NCI-H1105 treated with DMSO at 0.1 percent for 48 hours (cell line): ENCODE measurements at places on chromosomes 1 and 21.

GRCh38 chr21:25638660-25639550 lies at the start of gene JAM2:
TSS of gene JAM2 (plus strand) at chr21:25639258. CDS start at chr21:25639822, 564 bp downstream.
- peak; percentile 50 for DNase-seq

- no peak for DNase-seq
Measured at GRCh38 chr21:45888386-45889009, 93.1 kb upstream of the COL6A1 start.

DNA sequence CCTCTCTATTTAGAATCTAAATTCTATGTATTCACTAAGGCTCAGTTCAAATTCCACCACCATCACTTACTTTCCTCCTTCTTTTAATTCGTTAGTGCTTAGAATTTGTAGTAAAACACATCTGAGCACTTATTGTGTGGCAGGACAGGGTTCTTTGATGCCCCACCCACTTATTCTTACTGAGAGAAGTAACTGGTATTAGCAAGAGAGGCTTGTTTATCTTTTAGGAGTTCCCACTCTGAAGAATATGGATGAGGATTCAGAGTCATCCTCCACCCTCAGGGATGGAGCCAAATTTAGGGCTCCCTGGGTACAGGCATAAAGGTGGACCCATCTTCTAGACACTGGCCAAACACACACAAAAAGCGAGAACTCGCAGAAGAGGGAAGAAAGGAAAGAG lies 11.5 kb upstream of the TAF1A start:
- DNase-seq = no peak

- peak; percentile 23 for DNase-seq
Measured at GRCh38 chr1:93061895-93062792, 16.9 kb upstream of the MTF2 start.

GRCh38 chr1:9388335-9389180 lies 95.9 kb downstream of the SPSB1 start:
- DNase-seq = no peak

GRCh38 chr1:12039164-12039525 lies 19.8 kb downstream of the MIIP start:
- DNase-seq = no peak

GRCh38 chr1:181216591-181216994 lies 128.1 kb downstream of the IER5 start:
- DNase-seq = no peak

DNA sequence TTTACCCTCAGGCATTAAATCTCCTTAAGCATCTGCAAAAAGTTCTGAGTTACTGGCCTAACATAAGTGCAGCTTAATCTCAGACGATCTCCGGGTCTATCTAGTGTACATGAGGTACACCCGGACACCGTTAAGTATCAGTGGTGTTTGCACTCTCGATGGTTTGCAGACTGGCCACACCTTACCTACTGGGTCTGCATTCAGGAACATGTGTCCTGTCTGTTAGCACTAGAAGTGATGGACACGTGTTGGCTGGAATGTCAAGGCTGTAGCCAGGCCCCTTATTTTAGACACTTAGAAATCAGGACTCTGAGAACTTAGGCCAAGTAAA lies 783 bp upstream of the AGL start:
- DNase-seq = peak; percentile 47

GRCh38 chr1:18666317-18666920 lies 35.8 kb downstream of the PAX7 start:
- DNase-seq = no peak

- DNase-seq = no peak
Measured at GRCh38 chr1:240199758-240200645, 108.3 kb downstream of the FMN2 start.

DNA sequence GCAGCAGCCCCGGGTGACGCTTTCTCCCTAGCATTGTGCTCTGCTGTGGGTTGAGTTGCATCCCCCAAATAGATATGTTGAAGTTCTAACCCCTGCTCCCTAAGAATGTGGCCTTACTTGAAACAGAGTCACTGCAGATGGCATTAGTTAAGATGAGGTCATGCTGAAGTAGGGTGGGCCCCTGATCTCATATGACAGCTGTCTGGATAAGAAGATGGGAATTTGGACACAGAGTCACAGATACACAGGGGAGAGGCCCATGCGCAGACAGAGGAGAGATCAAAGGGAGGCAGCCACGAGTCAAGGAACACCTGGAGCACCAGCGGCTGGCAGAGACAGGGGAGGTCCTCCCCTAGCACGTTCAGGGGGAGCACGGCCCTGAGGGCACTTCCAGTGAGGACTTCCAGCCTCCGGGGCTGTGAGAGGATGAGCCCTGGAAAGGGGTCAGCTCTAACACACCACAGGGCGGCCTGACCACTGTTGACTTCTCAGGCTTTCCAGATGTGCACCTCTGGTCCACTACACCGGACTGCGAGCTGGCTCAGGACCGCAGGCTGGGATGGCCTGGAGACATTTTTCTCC lies 46.4 kb downstream of the ABCG1 start:
- no peak for DNase-seq

DNA sequence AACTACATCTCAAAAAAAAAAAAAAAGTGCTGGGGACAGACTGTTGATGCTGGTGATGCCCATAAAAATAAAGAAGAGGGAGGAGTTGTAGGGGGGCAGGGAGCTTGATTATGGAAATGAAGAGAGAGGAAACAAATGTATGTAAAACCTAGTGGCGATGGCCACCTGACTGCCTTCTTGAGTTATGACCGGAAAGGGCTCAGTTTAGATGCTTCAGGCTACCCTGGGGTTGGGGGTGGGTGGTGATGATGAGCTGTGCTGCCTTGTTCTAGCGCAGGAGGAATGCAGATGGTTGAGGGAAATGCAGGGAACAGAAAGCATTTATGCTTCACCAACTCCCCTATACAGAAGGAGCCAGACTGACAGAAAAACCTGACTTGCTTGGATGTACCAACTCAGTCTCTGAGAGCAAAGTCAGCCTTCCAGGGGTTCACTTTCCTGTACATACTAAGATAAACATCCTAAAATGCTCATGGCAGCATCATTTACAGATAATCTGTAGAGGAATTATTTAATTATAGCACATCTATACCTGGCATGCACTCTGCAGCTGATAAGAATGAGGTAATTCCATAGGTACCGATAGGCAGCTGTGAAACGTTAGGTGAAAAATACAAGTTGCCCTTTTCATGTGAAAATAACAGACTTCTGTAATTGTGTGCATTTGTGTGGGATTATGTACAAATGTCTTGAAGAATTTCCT lies 8.0 kb upstream of the BCAR3 start:
- DNase-seq = no peak

DNA sequence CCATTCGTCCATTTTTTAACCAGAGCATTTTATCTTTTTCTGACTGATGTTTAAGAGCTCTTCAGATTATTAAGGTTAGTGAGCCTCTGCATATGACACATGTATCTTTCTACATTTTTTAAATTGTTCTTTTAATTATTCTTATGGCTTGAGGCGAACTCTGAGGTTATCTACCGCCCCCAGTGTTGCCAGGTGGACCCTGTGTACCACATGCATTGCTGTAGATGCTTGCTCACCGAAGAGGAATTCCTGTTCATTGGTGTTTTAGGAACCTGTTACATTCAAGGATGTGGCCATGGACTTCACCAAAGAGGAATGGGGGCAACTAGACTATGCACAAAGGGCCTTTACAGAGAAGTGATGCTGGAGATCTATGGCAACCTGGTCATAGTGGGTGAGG lies 31.8 kb downstream of the ZNF684 start:
- DNase-seq = no peak

DNA sequence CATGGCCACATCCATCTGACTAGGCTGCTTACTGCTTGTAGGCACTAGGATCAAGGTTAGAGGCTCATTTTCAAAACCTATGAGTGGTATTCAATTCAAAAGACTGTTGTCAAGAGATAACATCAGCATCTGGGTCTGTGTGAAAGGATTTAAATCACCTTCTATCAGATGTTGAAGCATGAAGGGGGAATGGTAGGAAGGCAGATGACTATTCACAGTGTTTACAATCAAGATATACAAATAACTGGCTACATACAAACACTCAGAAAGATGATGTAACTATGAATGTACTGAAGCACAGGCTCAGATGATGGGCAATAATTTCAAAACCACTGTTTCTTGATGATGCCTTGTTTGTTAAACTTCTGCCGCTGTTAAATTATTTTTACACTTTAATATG lies 249.2 kb downstream of the SLC45A1 start:
- DNase-seq = no peak

GRCh38 chr1:162716123-162716522 lies 74.4 kb upstream of the HSD17B7 start:
- DNase-seq = no peak

GRCh38 chr1:177227978-177228692 lies 57.4 kb downstream of the BRINP2 start:
- DNase-seq = peak; percentile 9

DNA sequence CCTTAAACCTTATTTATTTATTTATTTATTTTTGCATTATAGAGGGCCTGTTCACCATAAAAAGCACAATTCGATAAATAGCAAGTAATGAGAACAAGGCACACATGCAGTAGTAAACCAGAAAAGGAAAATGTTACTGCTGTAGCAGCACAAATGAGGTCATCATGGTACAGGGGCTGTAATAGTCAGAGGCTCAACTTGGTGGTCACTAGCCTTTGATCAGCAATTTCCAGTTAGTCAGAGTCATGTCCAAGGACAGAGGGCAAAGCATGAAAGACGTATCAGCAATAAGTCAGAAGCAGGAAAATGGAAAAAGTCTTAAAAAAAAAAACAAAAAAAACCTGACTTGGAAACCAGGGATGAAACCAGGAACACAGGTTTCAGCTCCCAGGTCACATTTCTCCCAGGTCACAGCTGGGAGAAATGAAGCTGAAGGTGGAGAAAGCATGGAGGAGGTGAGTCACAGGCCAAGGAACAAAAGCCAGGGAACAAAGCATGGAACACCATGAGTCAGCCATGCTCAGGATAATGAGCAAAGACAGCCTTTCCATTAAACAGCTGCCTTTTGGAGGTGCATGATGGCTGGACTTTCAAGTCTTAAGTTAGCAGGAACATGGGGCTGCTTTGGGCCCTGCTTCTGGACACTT lies 556.3 kb downstream of the LTN1 start:
- DNase-seq = no peak

- no peak for DNase-seq
Measured at GRCh38 chr1:107379826-107380225, 239.0 kb downstream of the NTNG1 start.

DNA sequence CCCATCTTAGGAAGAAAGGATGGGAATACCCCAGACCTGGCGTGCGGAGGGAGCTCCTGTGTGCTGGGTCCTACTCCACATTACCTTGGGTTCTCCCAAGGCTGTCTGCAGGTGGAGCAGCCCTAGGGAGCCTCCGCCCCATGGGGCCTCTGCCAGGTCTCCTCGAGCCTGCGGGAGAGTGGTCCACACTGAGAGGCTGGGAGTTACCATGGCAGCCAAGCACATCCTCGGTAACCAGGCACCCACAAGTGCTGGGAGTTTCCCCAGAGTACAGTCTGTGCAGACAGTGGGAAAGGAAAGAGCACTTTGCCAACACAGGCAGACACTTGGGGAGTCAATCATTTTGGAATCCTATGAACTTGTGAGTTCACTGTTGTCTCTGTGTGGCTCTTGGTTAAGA lies 249.4 kb downstream of the DYRK1A start:
- DNase-seq = peak; percentile 25

DNA sequence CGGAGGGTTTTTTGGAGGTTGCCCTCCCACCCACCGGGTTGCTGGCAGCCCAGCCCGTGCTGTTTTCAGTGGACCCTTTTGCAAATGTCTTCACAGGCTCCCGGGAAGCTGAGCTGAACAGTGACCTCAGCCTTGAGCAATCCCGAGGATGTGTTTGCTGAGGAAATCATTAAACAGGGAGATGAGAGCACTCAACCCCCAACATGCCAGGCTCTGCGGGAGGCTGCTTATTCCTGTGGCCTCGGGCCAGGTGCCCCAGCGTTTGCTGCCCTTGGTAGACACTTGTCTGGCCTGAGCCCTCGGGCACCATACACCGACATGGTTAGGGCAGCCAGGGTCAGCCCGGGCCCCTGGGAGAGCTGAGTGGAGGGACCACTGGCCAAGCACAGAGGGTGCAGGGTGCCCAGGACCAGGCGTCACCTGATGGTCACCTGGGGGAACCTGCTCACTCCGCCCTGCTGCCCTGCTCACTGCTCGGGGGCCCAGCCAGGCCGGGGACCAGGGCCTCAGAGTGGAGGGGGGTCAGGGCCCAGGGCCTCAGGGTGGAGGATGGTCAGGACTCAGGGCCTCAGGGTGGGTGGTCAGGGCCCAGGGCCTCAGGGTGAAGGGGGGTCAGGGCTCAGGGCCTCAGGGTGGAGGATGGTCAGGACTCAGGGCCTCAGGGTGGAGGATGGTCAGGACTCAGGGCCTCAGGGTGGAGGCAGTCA lies 42.5 kb upstream of the POFUT2 start:
- DNase-seq = no peak

GRCh38 chr1:117695796-117696490 lies 90.1 kb downstream of the TENT5C start:
- DNase-seq = no peak

GRCh38 chr1:235917267-235917811 lies 50.6 kb upstream of the LYST start:
- peak; percentile 6 for DNase-seq

DNA sequence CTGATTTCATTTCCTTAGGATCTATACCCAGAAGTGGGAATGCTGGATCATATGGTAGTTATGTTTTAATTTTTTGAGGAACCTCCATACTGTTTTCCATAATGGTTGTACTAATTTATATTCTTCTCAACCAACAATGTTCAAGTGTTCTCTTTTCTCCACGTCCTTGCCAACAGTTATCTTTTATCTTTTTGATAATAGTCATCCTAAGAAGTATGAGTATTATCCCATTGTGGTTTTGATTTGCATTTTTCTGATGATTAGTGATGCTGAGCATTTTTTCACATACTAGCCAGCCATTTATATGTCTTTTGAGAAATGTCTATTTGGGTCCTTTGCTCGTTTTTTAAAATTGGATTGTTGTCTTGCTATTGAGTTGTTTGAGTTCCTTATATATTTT lies 38.5 kb downstream of the ABCD3 start:
- DNase-seq = no peak

- no peak for DNase-seq
Measured at GRCh38 chr1:229887043-229887822, 179.8 kb upstream of the GALNT2 start.

DNA sequence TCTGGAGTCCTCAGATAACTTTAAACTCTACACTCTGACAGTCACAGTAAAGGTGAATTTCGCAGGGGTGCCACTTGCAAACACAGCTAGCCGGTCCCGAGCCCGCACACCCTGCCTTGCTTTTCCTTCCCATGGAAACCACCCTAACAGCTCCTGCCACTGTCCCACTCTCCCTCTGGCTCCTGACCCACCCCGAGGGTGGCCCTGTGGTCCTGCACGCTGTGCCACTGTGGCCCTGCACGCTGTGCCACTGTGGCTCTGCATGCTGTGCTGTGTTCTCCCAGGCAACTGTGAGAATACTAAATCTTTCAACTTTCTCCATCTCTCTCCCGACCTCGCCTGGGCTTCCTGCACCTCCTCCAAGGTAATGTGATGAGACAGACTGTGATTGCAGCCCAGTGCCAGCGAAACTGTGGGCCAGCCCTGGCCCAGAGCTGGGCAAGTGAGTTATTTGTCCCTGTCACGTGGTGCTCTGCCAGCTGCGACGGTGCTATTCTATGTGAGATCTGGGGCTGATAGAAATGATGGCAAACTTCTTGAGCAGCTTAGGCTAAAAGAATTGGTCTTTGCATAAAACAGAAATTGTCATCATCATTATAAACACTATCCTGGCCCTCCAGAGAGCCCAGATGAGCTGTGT lies 63.4 kb upstream of the TARBP1 start:
- no peak for DNase-seq
